Cortex of kidney (tissue), 1 donor: ENCODE measurements at places on chromosomes 12 and 14.

- no peak for DNase-seq
These were observed 698 bp downstream of the ACOT6 start for GRCh38 chr14:73613046-73613383.

DNA sequence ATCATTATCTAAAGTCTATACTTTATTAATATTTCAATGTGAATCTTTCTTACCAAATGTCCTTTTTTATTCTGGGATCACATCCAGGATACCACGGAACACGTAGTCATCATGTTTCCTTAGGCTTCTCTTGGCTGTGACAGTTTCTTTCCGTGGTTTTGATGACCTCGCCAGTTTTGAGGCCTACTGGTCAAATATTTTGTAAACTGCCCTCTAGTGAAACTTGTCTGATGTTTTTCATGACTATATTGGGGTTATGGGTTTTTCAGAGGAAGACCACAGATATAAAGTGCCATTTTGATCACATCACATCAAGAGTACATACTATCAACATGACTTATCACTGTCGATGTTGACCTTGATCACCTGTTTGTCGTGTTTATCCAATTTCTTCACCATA, 14.1 kb upstream of the SERPINA6 start:
- DNase-seq, result no peak

- DNase-seq, result no peak
These were observed 144.7 kb downstream of the GPHN start for GRCh38 chr14:66652525-66653106.

DNA sequence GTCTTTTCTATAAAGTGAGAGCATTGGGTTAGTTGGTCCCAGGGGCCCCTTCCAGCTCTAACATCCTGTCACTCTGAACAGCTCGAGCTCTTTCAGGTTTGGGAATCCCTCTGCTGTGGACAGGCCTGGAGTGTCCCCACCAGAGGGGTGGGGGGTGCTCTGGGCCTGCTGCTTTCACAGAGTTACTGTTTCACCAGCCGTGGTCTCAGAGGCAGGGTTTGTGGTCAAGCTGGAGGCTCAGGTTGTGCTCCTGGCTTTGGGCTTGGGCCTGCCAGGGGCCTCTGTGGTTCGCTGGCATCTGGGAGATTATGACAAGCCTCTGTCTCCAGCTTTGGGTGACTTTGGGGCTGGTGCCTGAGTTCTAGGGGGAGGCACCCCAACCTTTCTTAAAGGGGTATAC, 59.6 kb downstream of the FBXL14 start:
- DNase-seq, result no peak

GRCh38 chr12:95922231-95922630, 20.2 kb downstream of the CCDC38 start:
- DNase-seq, result no peak

DNA sequence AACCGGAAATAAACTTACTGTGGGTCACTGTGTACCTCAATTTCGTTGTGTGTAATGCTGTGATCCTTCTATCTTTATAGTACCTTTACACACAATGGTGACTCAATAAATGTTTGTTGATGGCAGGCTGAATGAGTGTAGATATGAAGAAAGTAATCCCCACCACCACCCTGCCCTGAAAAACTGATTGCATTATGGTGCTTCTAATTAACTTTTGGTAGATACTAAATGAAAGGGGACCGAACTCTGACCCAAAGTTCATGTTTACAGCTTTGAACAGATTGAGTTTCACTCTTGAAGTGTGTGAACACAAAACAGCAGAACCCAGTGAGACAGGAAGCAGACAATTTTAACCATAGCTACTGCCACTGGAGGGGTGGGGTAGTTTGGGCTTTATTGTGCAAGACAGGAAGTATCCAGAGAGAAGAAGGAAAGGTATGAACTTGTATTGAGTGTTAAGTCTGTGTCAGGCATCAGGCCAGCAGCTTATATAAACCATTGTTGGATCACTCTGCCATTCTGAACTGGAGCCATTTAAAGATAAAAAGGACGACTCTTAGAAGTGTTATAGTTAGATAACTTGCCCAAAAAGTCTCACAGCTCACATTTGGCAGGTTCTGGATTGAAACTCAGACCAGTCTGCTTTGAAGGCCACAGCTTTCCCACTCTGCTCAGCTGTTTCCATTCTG, 197.0 kb upstream of the AMIGO2 start:
- DNase-seq, result no peak

- DNase-seq, result no peak
These were observed 36.7 kb upstream of the IL22 start for GRCh38 chr12:68290126-68290525.

GRCh38 chr14:58066115-58066514, 85.9 kb downstream of the ARMH4 start:
- DNase-seq, result no peak

DNA sequence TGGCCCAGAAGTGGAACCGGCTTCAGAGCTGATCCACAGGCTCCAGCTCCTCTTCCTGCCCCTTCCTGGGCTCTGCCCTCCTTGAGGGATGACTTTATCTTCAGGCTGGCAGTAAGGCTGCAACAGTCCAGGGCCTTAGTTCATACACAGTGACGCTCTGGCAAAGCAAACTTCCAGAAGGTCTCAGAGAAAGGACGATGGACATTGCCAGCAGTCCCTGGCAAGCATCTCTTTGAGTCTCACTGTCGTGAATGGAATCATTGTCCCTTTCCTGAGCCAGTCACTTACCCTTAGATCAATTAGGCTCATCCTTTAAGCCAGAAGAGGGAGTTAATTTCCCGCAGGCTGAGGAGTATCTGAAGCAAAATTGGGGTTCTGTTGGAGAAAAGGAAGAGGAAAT, 8.6 kb downstream of the AK7 start:
- no peak for DNase-seq

- DNase-seq, result no peak
These were observed 125.1 kb upstream of the GARIN6 start for GRCh38 chr12:99522456-99522855.

DNA sequence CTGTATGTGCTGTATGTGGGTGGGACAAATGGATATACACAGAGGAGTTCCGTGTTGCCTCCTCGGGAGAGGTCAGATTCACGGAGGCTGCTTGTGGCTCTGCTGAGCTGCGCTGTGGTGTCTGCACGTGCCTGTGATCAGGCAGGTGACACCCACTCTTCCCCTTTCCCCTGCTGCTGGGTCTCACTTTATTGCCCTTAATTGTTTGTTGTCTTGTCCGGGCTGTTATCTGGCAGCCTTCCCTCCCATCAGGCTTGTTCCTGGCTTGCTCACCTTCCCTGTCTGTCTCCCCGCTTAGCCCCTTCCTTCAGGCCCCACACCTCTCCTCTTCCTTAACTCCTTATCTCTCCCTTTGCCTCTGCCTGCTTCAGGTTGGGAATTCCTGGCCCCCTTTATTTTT, 13.5 kb downstream of the WNT5B start:
- DNase-seq, result no peak

- no peak for DNase-seq
These were observed 5.1 kb upstream of the DENR start for GRCh38 chr12:122747224-122748135.

- DNase-seq, result no peak
These were observed 3.3 kb downstream of the DDHD1 start for GRCh38 chr14:53149668-53150316.

DNA sequence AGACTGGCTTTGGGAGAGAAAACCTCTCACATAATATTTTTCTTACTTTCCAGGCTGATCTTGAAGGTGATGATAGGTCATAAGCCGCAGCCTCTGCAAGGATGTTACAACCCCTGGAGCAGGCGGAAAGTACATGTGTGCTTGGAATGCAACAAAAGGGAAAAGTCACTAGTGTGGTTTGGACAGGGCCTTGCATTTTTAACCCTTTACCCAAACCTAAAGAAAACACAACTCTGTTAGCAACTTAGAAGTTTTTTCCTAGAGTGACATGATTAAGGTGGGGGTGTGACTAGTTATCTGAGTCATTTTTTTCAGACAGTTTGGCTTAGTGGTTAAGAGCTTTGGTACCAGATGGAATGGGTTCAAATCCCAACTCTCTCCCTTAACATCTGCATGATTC, 97.0 kb downstream of the TMEM30B start:
- DNase-seq, result no peak

GRCh38 chr14:24674204-24674970, 40.4 kb upstream of the GZMB start:
- DNase-seq, result no peak

DNA sequence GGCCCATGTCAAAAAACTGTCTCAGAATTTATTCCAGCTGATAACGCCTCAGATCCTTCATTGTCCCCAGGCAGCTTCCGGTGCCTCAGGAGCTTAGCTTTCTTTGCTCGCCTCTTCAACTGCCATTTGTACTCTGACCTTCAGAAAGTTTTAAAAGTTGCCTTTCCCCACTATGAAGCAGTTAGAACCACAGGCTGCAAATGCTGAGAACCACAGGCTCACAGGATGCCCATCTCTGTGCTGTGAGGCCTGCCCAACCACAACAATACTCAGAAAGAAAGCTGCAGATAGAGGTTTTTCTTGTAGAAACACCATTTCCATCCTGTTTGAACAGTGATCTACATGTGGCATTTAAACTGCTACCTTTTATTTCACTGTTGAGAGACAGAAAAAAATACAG, 131.1 kb downstream of the PRKCH start:
- no peak for DNase-seq

DNA sequence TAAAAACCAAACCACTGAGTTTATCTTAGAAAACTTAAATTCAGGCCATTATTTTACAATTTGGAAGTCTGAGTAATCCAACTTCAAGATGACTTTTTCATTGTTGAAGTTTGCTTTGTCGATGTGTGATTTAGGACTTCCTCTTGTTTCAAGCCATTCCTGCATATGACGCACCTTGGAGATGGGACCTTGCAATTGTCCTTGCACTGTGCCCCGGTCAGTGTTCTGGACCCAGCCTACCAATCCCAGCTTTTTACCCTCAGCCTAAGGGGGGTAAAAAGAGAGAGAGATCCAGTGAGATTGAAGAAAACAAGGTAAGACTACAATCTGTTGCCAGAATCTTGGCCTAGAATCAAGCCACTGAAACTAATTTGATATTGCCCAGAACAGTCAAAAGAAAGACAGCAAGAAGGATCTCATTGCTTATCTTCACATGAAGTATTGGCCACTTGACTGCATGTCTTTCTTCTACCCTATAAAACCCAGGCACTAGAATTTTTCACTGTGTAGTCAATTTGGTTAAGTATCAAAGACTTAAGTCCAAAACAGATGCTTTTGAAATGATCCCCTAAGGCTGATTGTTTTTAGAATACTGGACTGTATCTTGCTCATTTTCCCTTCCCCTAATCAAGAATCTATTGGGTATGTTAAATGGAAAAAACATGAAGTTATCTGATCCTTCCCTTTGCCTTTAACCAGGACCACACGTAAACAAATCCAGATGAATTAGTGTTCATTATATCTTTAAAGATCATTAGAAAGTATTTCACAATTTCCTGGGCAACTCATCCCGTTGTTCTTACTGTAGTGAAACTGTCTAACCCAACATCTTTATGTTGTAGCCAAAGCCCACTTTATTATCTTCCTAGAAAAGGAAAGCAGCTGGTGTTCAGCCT, 2.4 kb upstream of the MLH3 start:
- DNase-seq, result no peak

DNA sequence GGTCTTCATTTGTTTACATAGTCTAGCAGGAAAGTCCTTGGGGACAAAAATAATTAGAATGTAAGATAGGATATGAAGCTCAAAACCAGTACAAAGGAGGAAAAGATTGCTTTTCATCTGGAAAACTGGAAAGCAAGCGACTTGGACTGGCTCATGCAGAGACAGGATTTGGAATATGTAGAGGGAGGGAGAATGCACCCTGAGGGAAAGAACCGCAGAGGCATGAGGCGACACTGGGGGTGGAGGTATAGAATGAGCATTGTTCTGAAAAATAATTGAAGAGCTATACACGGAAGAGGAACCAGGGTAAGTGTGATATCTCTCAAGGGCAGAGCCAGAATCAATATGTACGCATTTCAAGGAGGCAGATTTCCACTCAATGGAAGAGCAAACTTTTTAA, 85.5 kb downstream of the PLEKHG3 start:
- DNase-seq, result no peak

- no peak for DNase-seq
These were observed 31.5 kb downstream of the EPS8 start for GRCh38 chr12:15757553-15758255.

DNA sequence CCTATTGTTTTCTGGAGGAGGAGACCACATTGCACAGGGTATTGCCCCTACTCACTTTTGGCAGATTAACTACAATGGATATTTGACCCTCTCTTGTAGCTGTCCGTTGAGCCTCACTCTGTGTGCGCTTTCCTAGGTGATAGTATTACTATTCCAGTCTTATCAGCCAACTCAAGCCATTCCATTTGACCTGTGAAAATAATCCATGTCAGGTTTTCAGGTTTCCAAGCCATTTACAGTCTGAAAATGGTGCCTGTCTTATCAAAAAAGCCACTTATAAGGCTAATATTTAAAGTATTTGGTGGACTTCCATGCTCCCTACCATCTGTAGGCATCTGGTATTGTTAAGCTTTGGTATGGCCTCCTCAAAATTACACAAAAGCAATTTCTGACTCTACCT, 29.6 kb upstream of the KLRD1 start:
- no peak for DNase-seq

DNA sequence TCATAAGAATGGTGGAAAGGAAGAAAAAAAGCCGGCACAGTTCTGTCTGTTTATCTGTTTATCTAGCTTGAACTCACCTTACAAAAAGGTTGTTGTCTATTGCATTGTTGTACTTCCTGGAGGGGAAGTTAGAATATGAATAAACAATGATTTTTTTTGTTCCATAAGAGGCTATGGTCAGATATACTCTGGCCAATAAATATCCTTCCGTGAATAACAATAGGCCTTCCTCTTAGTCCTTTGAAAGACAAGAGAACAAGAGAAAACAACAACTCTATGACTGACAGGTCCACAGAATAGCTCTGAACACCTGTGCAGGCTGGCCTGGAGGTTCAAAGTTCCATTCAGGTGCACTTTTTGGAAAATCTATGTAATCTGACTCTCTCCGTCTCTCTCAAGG, 192.8 kb upstream of the KRR1 start:
- no peak for DNase-seq

GRCh38 chr14:102759456-102760187, 17.6 kb upstream of the TRAF3 start:
- DNase-seq, result no peak

DNA sequence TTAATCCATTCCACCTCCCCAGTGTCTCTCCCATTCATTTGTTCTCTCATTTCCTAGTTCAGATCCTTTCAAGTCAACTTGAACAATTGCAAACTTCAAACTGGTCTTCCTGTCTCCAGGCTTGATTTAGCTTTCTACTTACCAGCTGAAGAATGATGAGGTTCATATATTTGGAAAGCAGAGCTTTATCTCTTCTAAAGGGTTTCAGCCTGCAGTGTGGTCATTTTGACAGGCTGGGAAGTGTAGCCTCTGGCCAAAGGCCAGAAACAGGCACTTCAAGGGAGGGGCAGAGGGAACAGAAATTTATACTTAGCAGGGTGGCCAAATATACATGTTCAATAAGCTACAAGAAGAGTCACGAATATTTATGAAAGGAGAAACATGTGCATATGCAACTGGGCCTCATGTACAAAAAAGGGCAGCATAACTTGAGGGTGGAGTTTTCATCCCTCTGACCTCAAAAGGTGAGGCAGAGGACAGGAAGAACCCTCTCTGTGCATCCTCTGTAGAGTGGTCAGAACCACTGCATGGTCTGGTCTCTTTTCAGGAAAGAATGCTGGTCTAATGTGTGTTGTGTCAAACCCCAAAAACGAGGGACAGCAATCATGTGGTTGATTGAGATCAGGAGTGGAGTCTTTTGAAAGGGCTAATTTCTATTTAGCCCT, 34.0 kb upstream of the HECTD1 start:
- DNase-seq, result no peak

- no peak for DNase-seq
These were observed 12.1 kb upstream of the KCNMB4 start for GRCh38 chr12:70353780-70354660.
